ENCODE measurements at places on chromosomes 7 and 10.
A peak's percentile ranks its signal among the peaks of the same experiment; 100 is the strongest.

DNA sequence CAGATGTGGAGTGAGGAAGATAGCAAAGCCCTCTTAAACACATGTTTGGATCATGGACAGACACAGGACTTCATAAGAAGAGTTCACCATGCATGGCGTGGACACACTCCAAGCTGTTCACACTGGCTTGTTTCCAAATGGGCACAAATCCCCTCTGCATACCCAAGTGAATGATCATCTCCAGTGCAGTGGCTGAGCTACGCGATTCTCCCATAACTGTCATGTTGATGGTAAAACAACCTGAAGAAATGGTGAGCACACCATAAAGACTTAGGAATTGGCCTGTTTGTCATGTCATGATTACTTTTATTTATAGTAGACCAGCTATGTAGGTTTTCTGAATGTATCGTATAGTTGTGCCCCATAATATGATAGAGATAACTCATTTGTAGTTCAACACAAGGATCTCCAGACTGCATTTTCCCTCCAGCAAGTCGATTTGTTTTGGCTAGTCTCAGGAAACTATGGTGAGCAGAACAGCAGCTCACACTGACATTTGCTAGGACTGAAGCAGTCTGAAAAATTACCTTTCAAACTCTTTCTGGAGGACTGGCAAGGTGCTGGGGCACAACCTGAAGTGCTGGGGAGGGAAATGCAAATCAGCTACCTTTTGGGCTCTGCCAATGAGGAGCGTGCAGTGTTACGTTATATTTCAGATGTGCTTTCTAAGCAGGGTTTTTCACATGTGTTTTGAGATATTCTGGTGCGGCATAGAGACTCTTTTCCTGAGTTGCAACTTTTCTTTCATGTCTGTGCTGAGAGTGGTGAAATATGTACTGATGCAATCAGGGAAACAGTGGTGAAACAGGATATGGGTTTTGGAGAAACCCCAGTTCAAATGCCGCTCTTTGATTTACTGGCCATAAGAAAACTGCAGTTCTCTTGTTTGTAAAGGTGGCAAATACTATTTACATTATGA is 629.6 kb upstream of the DPP6 start:
- no peak for DNase-seq

DNA sequence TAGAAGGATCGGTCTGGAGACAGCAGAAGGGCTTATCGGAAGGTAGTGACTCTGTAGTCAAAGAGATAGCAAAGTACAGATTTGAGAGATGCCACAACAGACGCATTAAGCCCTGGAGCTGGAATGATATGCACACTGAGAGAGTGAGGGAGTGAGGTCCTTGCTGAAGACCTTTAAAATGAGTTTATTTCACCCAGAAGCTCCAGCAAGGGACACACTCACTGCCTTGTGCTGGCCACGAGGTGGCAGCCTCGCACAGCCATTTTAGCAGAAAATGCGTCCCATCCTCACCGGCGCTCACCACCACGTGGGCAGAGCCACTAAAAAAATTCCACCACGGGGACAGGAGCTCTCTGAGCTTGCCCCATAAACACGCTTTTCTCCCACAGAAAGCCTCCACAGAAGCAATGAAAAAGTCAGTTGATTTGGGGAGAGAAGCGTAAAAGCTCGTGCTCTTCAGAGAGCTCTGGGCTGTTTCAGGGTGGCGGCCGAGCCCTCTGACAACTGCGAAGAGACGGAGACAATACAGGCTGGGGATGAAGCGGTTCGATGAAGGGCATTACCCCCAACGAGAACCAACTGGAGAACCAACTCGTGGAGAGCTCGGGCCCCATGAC is 163.0 kb upstream of the KLF14 start:
- peak; percentile 83 for DNase-seq

DNA sequence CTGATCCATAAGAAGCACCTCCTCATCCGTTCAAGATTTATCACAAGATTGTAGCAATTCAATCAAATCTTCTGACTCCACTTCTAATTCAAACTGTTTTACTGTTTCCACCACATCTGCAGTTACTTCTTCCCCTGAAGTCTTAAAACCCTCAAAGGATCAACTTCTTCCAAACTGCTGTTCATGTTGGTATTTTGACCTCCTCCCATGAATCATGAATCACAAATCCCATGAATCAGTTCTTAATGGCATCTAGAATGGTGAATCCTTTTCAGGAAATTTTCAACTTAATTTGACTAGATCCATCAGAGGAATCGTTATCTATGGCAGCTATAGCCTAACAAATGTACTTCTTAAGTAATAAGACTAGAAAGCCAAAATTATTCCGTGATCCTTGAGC is 122.3 kb downstream of the IMMP2L start:
- no peak for DNase-seq

- DNase-seq: no peak
Measured at GRCh38 chr7:128000048-128000447, 31.2 kb downstream of the LRRC4 start.
